ENCODE measurements at places on chromosomes 1 and 21.

GRCh38 chr1:30322859-30323257 lies 400.5 kb downstream of the MATN1 start:
- DNase-seq, result no peak

DNA sequence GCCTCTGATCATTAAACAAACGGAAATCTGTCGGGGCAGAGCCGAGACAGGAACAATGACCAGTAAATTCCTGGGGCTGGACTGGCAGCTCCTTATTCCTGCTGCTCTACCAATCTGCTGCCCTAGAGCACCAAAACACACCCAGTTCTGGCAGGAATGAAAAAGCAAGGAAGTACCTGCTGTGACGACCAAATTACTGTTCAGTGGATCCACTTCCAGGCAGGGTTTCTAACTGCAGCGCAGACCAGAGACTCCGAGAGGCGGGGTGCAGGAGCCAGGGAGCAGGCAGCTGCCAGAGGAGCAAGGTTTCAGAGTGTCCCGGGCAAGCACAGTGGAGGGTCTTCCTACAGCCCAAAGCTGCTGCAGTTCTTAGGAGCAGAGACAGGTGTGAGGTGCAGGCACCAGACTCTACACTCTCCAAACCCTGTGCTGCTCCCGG lies 32.4 kb downstream of the KANK4 start:
- DNase-seq, result no peak

DNA sequence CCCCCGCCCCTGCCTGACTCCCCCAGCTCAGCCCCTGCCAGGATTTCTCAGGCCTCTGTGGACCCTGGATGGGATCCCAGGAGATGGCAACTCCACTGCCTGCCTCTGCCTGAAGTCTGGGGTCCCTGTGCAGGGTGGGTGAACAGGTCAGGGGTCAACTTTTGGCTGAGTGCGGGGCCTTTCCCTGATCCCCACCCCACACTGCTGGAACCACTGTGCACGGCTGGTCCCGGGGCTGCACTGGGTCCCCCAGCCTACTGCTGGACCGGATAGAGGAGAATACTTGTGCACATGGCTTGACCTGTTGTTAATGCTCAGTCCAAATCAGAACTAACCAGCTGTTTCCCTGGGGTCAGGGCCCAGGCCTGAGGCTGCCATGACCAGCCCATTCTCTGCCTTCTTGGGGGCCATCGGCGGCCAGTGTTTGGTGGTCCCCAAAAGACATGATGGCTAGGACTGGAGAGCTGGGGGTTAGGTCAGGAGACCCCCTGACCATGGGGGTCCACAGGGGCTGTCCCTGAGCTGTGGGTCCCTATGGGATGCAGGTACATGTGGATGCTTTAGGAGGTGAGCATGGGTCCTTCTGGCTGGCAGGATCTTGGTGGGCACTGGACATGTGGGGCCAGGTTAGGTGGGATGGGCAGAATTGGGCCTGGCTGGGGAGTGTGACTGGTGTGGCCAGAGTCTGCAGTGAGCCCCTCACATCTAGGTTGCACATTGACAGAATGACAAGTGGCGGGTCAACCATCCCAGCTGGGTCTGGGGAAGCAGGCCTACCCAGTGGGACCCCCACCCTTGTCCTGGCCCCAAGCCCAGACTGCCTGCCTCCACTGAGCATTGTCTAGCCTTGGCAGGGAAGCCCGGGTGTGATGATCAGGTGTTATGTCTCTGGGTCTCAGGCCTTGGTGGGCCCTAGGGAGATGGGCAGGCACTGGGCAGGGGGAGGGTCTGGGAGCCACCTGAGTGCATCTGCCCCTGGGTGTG lies 19.0 kb upstream of the ZNF678 start:
- no peak for DNase-seq

DNA sequence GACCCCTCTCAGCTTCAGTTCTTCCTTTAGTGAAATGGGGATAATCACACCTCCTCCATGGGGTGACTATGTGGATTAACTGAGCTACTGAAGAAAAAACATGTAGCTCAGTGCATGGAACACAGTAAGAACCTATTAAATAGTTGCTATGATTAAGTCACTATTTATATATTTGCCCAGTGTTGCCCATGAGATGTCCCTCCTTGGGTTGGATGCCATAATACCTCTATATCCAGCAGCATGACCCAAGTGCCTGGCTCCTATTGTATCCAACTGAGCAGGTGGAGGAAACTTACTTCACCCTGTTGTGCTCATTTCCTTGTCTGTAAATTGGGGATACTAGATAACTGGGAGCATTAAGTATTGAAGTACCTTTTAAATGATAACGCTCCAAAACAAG lies 47.1 kb upstream of the CYP2J2 start:
- no peak for DNase-seq

All from CD8-positive, alpha-beta memory T cell (primary cell).